ENCODE measurements at places on chromosomes 6 and 20.

DNA sequence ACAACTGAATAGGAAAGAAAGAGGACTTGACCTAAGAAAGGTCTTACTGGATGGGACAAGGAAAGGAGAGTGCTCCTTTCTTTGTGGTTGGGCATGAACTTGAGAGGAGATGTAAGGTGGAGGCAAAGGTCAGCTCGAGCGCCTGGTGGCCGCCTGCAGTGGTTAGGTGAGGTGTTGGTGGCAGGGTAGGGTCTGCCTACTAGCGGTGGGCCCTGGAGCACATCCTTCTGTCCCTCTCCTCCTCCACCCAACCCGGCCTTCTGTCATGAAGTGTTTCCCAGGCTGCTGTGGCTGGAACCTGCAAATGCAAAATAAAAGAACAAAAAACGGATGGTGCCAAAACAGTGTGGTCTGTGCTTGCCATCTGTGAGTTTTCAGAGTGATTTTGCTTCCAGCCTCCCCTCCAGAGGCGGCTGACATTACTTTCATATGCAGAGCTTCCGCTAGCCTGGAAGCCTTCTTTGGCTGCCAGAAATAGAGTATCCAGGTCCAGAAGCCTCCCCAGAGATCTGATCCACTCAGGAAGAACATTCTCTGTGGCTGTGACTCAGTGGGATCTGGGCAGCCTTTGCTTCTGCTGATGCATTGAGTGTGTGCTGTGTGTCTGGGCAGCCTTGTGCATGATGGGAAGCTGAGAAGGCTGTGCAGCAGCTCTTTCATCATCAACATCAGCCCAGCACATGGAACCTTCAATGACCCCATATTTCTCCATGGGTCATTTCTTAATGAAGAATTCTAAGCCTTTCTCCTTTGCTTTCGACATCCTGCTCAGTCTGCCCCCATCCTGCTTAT lies 79.8 kb upstream of the FAM184A start:
- DNase-seq, result no peak

DNA sequence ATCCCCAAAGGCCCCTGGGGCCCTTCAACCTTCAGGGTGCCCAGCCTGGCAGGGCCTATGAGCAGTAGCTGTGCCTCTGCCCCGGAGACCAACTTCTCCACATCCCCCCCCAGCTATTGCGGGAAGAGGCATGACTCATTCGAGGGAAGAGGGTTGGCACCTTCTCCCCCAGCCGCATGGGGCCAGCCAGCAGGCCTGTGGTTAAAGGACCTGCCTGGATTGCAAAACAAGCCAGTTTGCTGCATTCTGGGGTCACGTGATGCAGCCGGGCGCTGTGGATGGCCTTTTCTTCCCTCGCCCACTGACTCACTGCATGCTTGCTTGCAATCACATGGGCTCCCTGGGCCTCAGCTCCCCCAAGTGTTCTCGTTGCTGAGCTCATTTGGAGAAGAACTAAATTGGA lies 182.5 kb downstream of the MAFB start:
- no peak for DNase-seq

GRCh38 chr6:89197141-89197540 lies 20.0 kb downstream of the GABRR1 start:
- DNase-seq, result no peak

GRCh38 chr6:166567107-166567506 lies 19.4 kb downstream of the RAMACL start:
- DNase-seq, result no peak

DNA sequence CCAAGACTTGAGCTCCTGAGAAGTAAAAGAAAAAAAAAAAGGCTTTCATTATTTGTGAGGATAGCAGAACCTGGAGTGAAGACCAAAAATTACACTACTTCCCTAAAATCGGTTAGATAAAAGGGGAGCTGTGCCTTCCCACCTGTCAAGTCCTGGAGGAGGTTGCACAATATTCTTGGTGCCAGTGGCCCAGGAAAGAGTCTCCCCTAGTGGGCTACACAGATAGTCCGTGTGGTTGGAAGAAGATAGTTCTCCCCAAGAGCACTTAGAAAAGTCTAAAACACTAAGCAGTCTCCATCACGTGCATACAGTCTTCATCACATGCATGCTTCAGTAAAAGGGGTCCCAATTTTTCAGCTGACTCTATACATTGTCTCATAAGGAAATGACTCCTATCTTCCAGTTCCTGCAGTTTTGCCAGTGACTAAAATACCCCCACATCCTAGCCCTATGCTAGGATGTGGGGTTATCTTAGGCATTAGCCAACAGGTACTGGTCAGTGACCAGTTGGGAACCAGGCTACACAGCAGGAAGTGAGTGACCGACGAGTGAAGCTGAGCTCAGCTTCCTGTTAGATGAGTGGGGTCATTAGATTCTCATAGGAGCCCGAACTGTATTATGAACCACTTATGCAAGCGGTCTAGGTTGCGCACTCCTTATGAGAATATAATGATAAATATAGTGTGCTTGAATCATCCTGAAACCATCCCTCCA lies 199.5 kb upstream of the FAM83B start:
- no peak for DNase-seq

DNA sequence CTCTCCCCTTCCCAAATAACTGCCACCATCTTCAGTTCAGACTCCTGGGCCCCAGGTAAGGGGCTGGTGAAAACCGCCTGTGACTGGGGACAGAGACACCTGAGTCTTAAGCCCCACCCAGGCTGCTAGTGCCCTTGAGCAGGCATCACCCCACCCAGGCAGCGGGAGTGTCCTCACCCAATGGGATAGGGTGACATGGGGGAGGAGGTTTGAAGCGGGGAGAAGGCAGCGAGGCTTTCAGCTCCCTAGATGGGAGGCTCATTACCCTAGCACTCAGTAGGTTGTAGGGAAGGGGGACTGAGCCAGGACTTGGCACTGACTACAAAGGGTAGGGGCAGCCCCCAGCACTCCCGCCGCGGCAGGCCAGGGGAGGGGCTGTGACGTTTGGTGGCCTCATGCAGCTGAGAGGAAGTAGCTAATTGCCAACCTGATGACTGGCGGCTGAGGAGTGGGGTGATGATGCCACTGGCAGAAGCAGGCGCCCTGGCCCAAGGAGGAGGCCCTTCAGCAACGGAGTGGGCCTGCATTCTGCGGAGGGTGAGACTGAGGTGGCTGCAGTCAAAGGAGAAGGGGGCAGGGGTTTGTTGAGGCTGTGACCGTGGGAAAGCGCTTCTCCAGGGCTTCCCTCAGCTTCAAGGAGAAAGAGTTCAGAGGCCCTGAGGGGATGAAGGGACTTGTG lies 126.9 kb downstream of the MRPL14 start:
- peak; percentile 29 for DNase-seq

GRCh38 chr20:10671221-10671918 lies 2.4 kb downstream of the JAG1 start:
- no peak for DNase-seq

GRCh38 chr6:44489910-44490604 lies 102.6 kb downstream of the CDC5L start:
- DNase-seq, result no peak

DNA sequence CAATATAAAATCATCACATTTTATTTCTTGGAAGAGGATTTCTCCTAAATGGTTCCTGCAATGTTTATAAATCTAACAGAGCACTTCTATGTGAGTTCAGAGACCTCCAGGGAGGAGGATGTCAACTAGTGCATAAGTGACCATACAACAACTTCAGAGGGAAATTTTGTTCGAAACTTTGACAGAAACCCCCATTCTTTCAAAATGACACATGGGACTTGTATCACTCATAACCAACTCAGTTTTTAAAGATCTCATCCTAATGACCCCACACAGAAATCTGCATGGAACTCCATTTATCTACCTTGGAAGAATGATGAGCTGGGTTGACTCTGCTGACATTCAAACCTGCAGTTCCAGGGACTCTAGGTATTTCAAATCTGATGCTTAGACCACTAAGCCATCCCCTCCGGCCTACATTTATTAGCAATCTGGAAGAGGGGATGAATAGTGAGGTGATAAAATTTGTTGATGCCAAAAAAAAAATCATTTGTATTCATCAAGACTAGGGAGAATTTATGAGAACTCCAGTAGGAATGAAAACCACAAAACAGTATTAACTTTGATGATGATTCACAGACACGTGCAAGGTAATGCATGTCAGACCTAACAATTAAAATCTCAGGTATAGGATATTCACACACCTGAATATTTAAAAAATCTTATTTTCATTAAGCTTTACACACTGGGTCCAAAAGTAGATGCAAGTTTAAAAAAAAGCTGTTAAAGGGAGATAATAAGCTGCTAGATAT lies 153.0 kb downstream of the REV3L start:
- DNase-seq, result no peak

GRCh38 chr6:144405163-144405562 lies 120.0 kb downstream of the UTRN start:
- no peak for DNase-seq

DNA sequence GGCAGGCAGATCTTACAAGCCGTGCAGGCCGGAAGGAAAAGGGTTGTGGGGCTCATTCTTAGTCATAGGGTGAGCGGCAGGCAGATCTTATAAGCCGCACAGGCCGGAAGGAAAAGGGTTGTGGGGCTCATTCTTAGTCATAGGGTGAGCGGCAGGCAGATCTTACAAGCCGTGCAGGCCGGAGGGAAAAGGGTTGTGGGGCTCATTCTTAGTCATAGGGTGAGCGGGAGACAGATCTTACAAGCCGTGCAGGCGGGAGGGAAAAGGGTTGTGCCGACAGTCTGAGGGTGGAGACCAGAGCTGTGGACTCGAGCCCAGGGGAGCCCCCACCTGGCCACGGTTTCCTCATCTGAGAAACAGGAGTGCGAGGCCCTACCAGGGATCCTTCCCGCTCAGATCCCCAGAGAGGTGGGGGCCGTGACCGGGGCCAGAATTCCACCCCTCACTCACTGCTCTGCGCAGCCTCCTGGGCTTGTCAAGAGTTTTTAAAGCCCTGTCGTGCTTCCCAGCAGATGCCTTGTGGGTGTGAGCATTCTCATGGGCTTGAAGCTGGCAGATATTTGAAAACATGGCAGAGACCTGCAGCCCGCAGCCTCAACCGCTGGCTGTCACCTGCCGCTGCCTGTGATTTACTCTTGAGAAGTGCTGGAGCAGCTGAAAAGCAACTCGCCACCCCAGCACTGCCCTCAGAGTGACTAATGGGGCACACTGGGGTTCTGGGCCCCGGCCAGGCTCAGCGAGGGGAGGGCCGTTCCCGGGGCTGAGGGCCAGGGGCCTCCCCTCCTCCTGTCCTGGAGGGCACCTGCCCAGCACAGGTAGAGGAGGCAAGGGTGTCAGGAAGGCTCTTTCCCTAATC lies 31.9 kb downstream of the NTSR1 start:
- DNase-seq, result no peak

DNA sequence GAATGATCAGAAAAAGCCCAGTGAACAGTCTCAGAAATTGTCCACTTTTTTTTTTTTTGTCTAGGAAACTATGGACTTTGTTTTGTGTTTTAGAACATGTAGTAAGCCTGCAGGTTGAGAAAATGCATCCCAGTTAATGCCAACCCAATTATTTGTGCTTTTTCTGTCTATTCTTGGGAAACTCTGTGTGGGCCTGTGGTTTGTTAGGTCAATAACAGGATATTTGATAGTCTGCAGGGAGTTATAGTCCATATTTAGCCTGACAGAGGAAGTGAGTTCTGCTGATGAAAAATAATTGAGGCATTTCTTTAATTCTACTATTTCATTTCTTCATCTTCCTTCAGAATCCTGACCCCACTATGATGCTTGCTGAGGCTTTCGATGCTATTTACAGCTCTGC lies 154.0 kb upstream of the LAMP5 start:
- no peak for DNase-seq

DNA sequence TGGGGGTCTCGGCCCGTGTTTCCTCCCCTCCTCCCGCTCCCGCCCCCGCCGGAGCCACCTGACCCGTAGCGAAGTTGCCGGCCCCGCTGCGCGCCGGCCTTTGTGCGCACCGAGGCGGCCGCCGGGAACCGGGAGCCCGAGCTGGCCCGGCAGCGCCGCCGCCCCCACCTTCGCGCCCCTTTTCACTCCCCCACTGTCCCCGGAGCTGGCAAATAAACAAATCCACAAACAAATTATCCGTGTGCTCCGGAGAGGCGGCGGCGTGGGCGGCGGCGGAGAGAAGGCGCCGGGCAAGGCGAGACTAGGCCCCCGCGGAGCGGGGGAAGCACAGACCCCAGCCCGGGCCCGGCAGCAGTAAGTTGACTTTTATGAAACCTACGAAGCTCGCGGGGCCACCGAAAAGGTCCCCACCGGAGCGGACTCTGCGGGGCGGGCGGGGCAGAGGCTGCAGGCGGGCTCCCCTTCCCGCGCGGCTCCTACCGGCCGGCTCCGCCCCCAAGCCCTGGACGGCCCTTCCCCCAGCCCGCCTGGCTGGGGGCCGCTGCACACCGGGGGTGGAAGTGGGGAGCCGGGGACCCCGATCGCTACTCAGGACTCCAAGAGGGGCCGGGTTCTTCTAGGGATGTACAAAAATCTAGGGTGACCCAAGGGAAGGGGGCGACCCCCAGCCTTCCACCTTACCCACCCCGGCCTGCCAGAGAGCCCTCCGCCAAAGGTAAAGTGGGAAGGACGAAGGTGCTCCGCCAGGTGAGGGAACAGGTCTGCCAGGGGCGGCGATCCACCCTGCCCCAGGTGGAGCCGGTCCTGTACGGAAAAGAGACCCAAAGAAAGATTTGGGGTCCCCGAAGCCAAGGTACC lies 40.7 kb downstream of the YTHDF1 start:
- DNase-seq, result no peak

- no peak for DNase-seq
These were observed 10.3 kb downstream of the FOXQ1 start for GRCh38 chr6:1322156-1322555.

GRCh38 chr6:125759184-125759902 lies 9.9 kb downstream of the HEY2 start:
- peak; percentile 36 for DNase-seq

- no peak for DNase-seq
These were observed 3.2 kb downstream of the CEP162 start for GRCh38 chr6:84224251-84224650.

DNA sequence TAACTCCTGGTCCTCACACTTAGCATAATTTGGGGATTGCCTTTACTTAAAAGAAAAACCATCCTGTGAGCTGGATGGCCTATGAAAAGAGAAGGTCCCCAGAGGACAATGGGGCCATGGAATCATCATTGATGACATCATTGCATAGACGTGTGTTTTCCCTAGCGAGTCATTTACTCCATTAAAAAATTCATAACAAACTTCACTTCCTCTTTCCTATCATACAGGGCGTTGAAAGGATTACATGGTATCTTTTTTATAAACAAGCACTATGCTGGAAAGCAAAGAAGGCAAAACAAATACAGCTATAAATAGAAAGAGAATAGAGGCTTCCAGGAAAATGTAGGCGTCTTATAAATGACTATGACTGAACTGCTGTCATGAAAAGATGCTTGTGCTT lies 11.3 kb upstream of the COL12A1 start:
- no peak for DNase-seq
